ENCODE measurements at places on chromosomes 1 and 21.

- DNase-seq, result no peak
Measured at GRCh38 chr1:79161077-79161476, 154.5 kb upstream of the ADGRL4 start.

DNA sequence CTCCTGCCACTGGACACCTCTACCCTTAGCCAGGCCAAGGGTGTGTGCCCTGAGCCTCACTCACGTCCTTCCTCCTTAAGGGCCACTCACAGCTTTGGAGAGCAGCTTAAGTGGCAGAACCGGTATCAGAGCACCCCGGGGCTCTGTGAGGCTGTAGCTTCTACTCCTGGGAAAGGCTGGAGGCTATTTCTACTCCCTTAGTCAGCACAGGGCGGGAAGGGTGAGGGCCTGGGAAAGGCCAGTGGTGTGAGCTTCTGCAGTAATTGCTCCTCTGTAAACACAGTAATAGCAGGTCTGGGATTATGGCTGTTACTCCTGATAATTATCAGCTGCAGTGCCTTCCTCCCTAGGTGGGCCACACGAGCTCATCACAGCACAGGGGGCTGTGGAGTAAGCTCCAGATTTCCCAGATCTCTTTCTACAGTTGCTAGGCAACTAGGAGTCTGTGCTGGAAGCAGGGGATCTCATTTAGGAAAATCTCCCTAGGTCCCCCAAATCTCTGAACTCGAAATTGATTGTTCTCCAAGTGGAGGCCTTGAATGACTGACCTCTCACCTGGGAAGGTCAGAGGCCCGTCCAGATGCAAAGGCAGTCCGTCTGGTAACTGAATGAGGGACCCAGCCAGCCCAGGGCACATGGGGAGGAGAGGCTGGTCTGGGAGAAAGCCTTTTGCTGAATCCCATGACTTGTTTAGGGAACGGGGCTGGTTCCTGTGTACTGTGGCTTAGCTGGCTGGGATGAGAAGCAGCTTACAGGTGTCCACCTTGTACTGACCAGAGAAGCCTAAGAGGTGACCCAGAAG lies 29.3 kb downstream of the IER5 start:
- no peak for DNase-seq

DNA sequence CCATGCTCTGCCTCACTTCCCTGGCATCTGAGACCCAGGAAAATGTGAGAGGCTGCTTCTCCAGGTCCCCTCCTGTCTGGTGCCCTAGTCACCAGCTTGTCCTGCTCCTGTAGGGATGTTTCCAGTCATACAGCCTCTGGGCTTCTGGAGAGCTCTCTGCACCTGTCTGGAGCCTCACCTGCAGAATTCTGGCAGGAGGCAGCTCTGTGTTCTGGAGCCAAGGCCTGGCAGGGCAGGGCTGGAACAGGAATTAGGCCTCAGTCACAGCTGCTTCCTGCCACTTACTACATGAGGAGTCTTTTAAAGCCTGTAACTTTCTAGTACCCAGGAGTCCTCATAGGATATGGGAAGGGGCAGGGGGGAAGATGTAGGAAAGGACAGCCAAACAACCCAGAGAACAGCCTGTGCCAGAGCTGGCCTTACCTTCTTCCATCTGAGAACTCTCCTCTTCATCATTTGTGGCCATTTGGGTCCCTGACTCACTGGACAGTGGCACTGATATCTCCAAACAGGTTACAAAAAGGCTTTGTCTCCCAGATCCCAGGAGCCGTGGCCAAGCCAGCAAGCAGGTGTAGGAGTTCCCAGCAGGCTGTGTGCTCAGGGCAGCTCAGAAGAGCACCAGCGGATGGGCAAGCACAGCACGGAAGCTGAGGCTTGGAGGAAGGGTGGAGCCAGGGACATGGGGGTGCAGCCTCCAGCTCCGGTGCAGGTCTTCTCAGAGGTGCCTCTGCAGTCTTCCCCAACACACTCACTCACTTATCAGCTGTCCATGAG lies 31.4 kb upstream of the ARTN start:
- no peak for DNase-seq

GRCh38 chr21:19566975-19567374 lies 1163.4 kb upstream of the TMPRSS15 start:
- no peak for DNase-seq

DNA sequence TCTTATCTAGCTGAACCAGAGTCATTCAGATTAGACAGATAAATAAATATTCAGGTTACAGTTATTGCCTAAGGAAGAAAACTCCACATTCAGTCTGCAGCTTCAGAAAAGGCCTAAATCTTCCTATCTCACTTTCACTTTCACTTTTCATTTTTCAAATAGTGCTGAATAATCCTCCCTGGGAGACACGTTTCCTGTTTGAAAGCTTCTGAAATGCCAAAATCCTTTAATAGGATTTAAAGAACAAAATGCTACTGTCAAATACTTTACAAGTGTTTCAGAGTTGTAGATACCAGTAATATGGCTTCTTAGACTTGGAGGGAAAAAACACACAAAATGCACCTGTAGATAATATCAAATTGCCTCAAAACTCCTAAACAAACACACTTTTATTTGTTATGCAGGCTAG lies 3.9 kb downstream of the PSMB2 start:
- DNase-seq, result no peak

GRCh38 chr1:184237588-184237987 lies 149.2 kb upstream of the C1orf21 start:
- DNase-seq, result no peak

- DNase-seq, result no peak
Measured at GRCh38 chr1:234430691-234431090, 48.3 kb downstream of the TARBP1 start.

DNA sequence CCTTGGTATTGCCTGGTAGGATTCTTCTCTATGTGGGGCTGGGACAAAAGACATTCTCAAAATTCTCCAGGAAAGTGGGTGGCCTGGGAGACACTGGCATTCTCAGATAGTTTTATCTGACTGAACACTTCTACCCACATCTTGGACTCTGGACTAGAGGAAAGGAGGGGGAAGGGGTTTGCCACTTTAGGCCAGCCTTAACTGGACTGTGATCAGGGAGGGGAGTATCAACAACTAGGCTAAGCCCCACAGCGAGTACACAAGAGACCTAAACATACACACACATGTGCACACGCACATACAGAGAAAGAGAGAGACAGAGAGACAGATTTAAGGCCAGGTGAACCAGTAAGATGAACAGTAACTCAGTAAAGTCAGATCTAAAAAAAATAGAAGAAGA lies 1.2 kb upstream of the SEMA6C start:
- DNase-seq, result no peak

DNA sequence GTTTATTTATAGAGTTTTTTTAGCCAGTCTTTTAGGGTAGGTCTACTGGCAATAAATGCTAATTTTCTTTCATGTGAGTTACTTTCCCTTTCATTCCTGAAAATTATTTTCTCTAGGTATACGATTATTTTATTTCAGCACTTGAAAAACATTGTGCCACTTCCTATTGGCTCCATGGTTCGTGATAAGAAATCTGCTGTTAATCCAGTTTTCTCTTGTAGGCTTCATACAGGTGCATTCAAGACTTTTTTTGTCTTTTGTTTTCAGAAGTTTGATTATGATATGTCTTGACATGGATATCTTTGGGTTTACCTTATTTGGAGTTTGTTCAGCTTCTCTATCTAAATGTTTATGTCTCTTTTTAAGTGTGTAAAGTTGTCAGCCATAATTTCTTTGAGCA lies 148.3 kb downstream of the HS2ST1 start:
- no peak for DNase-seq

GRCh38 chr1:21491488-21492355 lies 17.5 kb upstream of the ALPL start:
- no peak for DNase-seq

- DNase-seq, result no peak
Measured at GRCh38 chr1:167000546-167000945, 11.5 kb downstream of the MAEL start.

DNA sequence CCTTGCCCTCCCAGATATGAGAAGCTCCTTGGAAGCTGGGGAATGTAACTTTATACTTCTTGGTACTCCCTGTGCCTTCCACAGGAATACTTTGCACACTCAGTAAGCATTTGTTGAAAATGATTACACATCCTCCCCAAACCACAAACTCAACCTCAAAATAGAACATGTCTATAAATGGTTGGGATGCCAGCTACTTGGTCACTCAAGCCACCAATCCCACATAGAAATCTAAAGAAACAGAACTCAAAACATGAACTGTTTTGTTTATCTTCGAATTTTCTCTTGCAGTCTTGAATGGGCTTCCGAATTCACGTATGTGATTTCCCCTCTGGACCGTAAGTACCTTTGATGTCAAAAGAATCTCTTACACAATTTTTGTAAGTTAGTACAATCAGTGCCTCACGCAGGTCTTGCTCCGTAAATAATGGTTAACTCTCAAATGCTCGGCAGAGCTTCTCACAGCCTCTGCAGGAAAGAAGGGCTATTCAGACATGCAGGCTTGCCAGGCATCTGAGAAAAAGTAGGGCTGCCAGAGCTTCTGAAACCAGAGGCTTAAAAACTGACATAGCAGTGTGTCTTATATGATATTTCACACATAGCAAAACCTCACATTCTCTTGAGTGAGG lies 26.9 kb downstream of the SORT1 start:
- DNase-seq, result no peak

DNA sequence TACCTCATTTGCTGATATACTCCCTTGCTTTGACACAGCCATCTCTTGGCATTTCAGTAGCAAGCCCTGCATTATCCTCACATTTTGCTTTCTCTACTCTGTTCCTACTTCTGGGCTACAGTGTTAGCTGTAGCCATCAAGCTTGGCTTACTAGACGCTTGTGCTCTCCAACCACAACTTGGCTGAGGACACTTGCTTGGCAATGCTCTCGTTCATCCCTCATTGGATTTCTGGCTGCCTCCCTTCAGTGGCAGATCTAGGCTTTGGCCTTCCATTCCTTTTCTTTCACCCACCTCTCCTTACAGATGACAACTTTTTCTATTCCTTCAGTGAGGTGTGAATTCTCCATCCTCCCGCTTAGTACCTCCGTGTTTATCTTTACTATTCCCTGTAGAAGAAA lies 428.7 kb upstream of the LRRC7 start:
- no peak for DNase-seq

DNA sequence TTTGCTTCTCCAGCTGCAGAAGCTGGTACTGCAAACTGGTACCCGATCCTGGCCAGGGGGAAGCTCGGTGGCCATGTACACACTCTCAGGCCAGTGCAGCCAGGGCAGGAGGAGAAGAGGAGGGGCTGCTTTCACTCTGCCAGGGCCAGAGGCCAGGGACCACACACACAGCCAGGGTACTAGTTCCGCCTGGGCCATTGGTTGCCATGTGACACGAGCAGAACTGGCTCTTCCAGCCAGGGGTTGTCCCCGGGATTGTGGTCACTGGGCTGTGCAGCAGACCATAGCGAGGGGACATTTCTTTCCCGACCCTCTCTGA lies 3.7 kb upstream of the SHISAL2A start:
- no peak for DNase-seq

- no peak for DNase-seq
Measured at GRCh38 chr1:15354580-15354965, 55.1 kb upstream of the EFHD2 start.

DNA sequence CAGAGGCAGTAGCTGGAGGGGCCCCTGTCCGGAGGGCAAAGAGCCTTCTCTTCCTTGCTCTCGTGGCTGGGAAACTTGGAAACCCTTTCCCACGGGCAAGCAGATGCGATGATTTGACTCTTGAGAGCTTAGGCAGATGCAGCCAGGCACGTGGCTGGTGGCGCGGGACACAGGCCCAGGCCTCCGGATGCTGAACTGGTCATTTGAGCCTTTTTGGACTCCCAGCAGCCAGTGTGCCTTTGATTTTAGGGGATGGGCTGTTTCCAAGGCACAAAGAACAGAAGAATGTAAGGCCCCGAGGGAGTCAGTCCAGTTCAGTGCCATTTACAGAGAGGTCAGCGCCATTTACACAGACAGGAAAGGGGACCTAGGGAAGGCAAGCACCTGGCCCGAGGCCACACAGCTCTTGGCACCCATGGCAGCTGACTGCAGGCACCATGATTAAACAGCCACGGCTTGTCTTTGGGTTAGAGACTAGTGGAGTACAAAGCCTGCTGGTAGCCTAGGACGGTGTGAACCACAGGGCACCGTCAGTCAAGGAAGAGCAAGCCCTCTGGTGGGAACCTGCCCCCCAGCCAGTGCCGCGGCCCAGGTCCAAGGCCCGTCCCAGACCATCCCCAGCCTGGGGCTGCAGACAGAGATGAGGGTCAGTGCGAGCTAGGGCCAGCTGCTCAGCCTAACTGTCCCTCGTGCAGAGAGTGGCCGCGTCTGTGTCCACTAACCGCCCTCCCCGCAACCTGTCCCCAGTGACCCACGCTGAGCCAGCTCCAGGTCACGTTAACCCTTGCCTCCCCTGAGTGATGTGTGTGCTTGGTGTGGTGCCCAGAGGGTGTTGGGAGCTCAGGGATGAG lies 20.4 kb upstream of the CCDC27 start:
- no peak for DNase-seq

GRCh38 chr1:225418598-225418997 lies 9.2 kb downstream of the LBR start:
- no peak for DNase-seq

GRCh38 chr1:36561361-36561724 lies 78.6 kb upstream of the CSF3R start:
- DNase-seq, result no peak

- no peak for DNase-seq
Measured at GRCh38 chr1:25780318-25781129, 19.5 kb upstream of the SELENON start.

GRCh38 chr1:46550751-46551231 lies 656 bp downstream of the KNCN start:
- DNase-seq, result no peak

DNA sequence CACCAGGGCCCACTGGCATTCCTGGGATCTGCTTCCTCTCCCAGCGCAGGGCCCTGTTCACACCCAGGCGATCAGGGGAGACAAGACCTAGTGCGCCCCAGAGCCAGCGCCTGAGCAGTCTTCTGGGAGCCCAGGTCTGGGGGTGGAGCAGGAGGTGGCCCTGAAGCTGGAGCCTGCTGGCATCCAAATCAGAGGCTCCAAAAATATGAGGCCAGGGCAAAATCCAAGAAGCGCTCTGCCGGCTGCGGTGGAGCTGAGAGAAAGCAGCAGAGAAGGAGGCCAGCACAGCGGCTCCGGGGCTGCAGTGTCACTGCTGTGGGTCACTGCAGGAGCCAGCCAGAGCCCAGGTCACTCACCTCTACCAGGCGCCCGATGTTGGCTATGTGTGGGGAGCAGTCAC lies 32.7 kb downstream of the SLC66A1 start:
- DNase-seq, result no peak

- no peak for DNase-seq
Measured at GRCh38 chr1:242623756-242624155, 99.3 kb upstream of the PLD5 start.

- no peak for DNase-seq
Measured at GRCh38 chr1:32464716-32465577, at the start of gene ZBTB8B. Gene ZBTB8B, plus strand, starts transcription at chr1:32465072. Its CDS starts 5,553 bp downstream, at chr1:32470625.

DNA sequence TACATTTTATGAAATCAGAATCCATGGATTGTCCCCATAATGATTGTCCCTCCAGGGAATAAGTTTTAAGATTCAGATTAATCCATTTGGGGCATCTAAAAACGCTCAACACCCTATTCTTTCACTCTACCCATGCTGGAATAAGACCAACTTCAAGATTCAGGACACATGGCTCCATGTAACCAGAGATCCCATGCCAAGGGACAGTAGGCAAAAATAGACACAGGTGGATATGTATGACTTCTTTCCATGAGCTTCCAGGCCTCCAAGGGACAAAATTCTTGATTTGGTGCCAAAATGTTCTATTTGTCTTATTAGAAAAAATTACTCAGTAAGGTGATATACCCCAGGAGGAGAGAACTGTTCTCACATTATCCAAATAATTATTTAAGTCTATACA lies 178.8 kb downstream of the NRIP1 start:
- DNase-seq, result no peak

- no peak for DNase-seq
Measured at GRCh38 chr1:192629612-192630011, 6.3 kb upstream of the RGS13 start.

Measured in T-helper 9 cell (primary cell).